ENCODE measurements at places on chromosomes 3 and 15. TPM values are rescaled to one million over a fixed set of nuclear protein-coding genes. Genes with fewer than 3 reads are reported as not detected.

The CLN6 gene
- 86.1 TPM for total RNA-seq

The SEMA3B gene
- 7.7 TPM for total RNA-seq

The ROPN1B gene
- not detected for total RNA-seq

The CCDC54 gene
- total RNA-seq: not detected

The ULK4 gene
- 4.9 TPM for total RNA-seq

The ZNF774 gene
- total RNA-seq: 0.94 TPM

The HYAL1 gene
- total RNA-seq: 0.69 TPM

The TNFSF10 gene
- 0.14 TPM for total RNA-seq

The IGDCC3 gene
- total RNA-seq: 0.19 TPM

The TPRG1 gene
- 0.16 TPM for total RNA-seq

The DNAH1 gene
- 1.3 TPM for total RNA-seq

The DUOX2 gene
- 0.04 TPM for total RNA-seq

The DRD3 gene
- not detected for total RNA-seq

The SLC22A13 gene
- 0.07 TPM for total RNA-seq

The KCNMB2 gene
- not detected for total RNA-seq

The ISLR2 gene
- 0.06 TPM for total RNA-seq

The INAFM2 gene
- 6.8 TPM for total RNA-seq

The MEX3B gene
- total RNA-seq: 2.9 TPM

The ZDHHC19 gene
- not detected for total RNA-seq

The UCN2 gene
- 8.3 TPM for total RNA-seq

The DAZL gene
- total RNA-seq: not detected

The NSUN3 gene
- 6.5 TPM for total RNA-seq

The CLDN18 gene
- total RNA-seq: not detected

The SLC6A1 gene
- 0.07 TPM for total RNA-seq

The LSG1 gene
- 27.9 TPM for total RNA-seq

The CCDC174 gene
- 13.2 TPM for total RNA-seq

The SLC24A5 gene
- not detected for total RNA-seq

The GABRA5 gene
- 86.0 TPM for total RNA-seq

The SERPINI2 gene
- not detected for total RNA-seq

The PLOD2 gene
- 118 TPM for total RNA-seq

The CAPN3 gene
- 0.27 TPM for total RNA-seq
